Iris pigment epithelial cell (primary cell): ENCODE measurements at places on chromosomes 7 and 10.

GRCh38 chr10:86823565-86823964, 67.1 kb downstream of the BMPR1A start:
- DNase-seq = no peak

DNA sequence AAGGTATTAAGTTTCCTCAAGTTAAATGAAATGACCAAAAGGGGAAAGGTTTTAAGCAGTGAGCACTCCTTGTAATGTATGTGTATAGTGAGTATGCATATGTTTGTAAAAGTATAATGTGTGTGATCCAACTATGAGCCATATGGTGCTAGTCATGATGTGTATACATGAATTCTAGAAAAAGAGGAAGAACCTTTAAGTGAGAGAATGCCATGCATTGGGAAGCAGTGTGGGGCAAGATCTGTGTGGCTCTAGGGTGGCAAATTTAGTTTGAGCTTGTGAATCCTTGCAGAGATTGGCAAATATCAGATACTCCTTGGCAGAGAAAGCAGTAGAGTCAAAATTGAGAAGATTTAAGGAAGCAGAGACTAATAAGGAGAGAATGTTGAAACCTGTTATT, 435.0 kb downstream of the AUTS2 start:
- no peak for DNase-seq

DNA sequence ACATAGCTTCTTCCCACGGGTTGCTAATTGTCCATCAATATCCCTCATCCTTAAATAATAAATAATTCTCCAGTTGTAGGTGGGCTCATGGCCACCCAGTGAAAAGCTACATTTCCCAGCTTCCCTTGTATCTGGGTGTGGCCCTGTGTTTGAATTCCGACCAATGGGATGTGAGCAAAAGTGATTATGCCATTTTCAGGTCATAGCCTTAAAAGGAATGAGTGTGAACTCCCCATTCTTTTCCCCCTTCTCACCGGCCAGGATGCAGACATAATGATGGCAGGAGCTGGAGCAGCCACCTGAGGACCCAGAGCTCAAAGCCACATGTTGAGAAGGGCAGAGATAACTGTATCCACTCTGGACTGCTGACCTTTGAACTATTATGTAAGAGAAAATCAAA, 30.3 kb upstream of the CALU start:
- DNase-seq = no peak

GRCh38 chr10:35377050-35377728, 40.9 kb downstream of the CCNY start:
- no peak for DNase-seq

DNA sequence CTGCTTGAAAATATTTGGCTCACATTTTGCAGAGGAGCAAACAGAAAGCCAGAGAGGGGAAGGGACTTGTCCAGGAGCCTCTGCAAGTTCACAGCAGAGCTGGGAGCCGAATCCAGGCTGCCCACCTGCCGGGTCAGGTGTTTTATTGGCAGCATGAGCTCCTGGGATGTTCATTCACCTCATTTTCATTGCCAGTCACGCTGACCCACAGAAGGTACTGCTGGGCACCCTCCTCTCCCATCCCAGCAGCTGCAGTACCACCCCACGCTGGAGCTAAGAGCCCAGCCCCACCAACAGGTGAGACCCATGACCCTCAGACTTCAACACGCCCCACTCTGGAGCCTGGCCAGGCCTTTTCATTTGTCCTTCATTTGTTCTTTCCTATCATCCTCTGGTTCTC, 102.7 kb downstream of the GRID1 start:
- no peak for DNase-seq

DNA sequence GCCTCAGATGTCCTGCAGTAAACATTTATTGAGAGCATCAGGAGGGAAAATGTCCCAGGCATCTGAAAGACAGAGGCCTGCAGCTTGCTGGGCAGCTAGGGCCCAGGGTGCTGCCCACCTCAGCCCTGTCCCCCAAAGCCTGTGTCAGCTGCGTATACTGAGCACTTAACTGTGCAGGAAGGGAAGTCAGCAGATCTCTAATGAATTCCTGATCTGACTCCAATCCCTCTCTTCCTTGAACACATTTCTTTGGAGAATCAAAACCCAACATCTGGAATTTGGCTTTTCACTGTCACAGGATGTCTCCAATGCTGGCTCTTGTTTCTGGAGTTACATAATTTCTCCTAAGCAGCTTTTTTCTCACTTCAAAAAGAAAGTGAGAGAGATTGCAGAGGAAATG, 364.7 kb upstream of the NFE2L3 start:
- DNase-seq = no peak

GRCh38 chr10:33832124-33832787, 497.8 kb upstream of the NRP1 start:
- DNase-seq = no peak

DNA sequence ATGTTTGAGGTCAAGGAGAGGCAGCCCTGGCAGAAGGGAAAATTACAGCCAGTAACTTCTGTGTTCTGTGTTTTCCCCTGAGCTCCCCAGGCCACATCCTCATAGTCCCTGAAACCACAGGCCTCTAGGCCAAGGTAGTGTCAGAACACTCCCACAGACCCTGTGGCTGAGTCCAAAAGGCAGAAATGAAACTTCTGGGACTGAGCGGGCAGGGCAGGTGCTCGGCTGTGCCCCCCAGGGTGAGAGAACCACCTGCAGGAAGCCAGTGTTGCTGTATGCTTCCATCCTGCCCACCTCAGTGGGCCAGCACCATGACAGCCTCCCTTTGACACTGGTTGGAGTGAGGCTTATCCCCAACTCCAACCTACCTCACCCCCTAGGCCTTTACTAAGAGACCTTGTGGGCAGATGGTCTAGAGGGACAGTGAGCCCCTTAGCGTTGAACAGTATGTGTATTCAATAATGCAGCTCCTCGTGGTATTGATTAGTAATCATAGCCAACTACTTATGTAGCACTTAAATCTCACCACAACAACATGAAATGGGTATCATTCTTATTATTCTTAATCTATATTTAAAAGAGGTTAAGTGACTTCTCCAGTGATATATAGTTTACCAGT, 30.3 kb downstream of the PIK3CG start:
- no peak for DNase-seq

- DNase-seq = no peak
Measured at GRCh38 chr10:46239247-46239646, 47.5 kb upstream of the ANTXRL start.
